KG1 (cell line): ENCODE measurements at places on chromosomes 12 and 14.

DNA sequence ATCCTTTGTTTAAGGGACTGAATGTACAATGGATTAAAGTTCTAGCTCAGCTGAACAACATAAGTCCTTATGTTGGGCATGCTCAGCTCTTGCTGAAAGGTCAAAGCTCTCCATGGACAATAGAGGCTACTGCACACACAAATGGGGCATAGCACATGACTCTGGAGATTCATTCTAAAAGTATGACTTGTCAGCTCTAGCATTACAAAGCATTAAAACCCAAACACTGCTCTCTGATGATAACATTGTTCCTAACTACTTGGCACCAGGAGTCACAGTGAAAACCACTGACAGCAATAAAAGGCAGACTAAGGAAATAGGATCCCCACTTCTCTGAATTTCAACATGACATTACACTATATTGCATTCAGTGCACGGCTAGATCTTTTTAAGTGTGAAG is 21.9 kb upstream of the FSCB start:
- no peak for DNase-seq

DNA sequence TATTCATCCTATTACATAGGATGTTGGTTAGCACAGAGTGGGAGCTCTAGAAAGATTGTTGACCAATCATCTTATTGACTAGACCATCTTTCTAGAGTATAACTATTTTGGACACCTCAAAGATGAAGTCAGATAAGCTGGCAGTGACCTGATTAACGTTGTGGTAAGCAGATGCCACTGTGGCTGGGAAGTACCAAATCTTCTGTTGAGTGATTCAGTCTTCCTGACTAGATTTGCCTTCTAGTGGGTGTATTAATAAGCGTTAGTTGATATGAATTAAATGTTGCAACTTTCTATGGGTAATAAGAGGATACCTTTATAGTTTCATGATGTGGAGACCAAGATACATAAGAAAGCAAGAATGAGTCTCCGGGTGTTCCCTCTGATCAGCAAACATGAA is 51.2 kb upstream of the HELB start:
- no peak for DNase-seq

DNA sequence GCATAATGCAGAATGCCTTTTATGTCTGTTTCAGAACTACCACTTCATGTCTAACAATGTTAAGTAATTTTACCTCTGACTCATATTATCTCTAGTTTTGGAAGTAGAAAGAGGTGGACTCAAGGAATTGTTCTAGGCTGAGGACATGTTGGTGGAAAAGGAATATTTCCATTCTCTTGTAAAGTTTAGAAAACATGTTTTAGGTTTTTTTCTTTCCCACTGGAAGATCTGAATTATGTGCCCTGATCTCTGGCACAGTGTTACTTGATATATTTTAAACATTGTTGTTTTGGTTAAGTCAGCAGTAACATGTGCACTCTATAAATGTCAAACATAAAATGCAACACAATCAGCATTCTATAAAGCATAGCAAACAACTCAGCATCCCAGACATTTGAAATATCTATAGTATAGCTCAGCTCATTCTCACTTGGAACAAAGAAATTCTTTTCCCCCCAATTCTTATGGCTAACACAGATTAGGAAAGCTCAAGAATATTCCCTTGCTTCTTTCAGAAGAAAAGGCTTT is 202.3 kb downstream of the STXBP6 start:
- DNase-seq: no peak

DNA sequence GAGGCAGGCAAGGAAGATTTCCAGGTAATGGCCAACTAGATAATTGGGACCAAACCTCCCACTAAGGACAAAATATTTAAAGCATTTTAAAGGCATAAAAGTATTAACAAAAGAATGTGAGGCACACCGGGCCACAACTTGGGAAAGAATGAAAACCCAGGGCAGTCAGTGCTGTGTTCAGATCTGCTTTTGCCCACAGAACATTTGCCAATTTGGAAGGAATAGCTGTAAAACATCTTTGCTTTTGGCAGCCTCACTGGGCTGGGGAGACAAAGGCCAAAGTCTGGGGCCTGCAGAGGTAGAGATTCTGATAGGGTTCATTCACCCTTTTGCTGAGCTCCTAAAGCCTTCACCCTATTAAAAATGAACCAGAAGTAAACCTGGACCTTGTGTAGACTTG is 82.3 kb downstream of the SYNE3 start:
- no peak for DNase-seq

GRCh38 chr12:5587711-5588121 is 155.8 kb downstream of the NTF3 start:
- no peak for DNase-seq

DNA sequence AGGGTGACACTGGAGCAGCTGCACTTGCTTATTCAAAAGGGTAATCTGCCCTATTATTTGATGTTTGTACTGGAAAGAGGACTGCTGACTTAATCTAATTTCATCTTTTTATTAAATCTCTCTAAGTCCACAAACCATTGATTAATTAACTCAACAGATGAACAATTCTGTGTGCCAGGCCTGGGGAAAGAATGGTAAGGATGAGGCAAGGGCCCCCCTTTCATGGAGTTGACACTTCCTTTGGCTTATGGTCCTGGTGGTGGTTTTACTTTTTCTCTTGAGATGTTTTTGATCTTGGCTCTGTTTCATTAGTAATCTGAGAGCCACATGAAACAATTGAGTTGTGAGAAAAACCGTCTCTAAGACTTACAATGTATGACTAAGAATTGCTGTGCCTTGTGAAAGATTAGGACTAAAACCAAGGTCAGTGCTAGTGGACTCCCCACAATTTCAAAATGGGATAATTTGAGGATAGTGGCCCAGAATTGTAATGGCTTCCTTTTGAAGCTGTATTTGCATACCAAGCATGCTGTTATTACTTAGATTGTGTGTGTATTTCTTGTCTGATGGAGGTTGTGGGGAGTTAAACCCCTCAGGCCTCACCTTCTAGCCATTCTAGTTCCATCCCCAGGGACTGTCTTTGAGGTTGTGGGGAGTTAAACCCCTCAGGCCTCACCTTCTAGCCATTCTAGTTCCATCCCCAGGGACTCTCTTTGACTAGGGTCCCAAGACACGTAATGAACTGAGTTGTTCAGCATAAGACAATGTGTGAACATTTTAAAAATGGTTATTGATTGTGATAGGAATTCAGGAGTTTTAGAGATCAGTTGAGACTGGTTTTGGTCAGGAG is 52.5 kb upstream of the EVL start:
- no peak for DNase-seq

- DNase-seq: no peak
These were observed 6.8 kb upstream of the KANSL2 start for GRCh38 chr12:48688836-48689235.

- DNase-seq: no peak
These were observed 1.3 kb upstream of the ATP5MC2 start for GRCh38 chr12:53677016-53677799.

DNA sequence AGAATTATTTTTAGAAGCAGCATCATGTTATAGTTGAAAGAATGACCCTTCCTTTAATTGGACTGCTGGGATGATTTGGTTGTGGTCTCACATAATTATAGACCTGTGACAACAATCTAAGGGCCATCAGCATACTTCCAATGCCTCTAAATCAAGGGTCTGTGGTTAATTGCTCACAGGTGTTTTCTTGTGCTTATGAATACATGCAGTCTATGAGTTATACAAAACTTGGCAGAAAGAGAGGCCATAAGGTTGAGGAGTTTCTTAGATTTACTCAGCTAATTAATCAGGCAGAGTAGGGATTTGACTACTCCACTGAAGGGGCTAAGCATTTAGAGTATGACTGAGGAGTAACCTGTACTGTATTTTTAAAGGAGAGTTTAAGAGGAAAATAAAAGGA is 37.0 kb upstream of the FRMD6 start:
- DNase-seq: no peak

GRCh38 chr12:127238107-127238506 is 1028.9 kb upstream of the TMEM132C start:
- DNase-seq: no peak

DNA sequence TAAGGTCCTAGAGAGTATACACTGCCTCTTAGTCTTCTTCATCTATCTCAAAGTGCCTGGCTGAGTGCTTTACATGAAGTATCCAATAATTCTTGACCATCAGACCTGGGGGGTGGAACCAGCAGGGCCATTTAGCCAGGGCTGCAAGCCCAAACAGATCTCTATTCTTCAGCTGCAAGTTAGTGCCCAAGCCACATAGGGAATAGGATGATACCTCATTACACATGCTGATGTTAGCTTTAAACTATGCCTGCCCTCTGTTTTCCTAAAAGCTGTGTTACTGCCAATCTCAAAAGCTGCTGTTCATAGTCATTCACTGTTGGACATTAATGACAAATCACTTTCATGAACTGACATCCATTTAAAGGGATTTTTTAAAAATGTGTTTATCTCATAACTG is 16.7 kb upstream of the IFNG start:
- DNase-seq: no peak

GRCh38 chr12:80513211-80513610 is 69.2 kb downstream of the PTPRQ start:
- no peak for DNase-seq

DNA sequence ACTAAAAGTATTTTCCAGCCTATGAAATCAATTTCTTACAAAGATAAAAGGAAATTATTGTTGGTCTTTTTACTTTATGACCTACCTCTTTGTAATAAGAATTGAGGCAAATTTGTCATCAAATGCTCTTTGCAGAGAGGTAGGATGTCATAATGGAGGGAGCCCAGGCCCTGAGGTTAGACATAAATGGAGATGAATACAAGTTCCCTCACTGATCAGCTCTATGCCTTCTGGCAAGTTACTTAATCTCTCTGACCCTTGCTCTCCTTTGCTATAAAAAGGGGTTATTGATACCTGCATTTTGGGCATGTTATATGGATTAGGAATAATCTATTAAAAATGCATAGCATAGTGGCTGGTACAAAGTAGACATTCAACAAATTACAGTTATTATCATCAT is 146.9 kb upstream of the KRR1 start:
- no peak for DNase-seq

- no peak for DNase-seq
These were observed 325.2 kb upstream of the RGS6 start for GRCh38 chr14:71607056-71607455.

GRCh38 chr12:68831751-68832503 is 23.9 kb downstream of the MDM2 start:
- no peak for DNase-seq

GRCh38 chr12:119308708-119309456 is 25.6 kb upstream of the CCDC60 start:
- DNase-seq: no peak

GRCh38 chr12:130847112-130847511 is 8.1 kb upstream of the STX2 start:
- no peak for DNase-seq

GRCh38 chr12:93352321-93352720 is 25.4 kb upstream of the NUDT4 start:
- DNase-seq: no peak

- DNase-seq: no peak
These were observed 120.1 kb downstream of the BMP4 start for GRCh38 chr14:53836551-53836950.

DNA sequence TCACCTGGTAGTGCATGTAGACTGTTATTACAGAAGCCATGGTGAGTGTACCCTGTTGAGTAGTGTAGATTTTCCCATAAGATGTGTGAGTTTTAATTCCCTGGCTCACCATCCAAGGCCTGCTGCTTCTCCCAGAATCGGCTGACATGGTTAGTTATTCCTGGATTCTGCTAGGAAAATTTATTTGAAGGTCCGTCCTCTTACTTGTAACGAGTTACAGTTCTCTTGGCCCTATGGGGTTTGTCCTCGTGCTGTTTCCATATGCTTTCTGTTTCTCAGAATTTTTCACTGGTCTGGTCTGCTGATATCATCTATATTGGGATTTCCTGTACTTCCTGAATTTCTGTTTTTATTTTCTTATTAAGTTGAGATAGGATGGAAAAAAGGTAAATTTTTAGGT is 423.3 kb upstream of the RGS6 start:
- no peak for DNase-seq

- DNase-seq: no peak
These were observed 49.6 kb downstream of the SRGAP1 start for GRCh38 chr12:63894132-63894531.

DNA sequence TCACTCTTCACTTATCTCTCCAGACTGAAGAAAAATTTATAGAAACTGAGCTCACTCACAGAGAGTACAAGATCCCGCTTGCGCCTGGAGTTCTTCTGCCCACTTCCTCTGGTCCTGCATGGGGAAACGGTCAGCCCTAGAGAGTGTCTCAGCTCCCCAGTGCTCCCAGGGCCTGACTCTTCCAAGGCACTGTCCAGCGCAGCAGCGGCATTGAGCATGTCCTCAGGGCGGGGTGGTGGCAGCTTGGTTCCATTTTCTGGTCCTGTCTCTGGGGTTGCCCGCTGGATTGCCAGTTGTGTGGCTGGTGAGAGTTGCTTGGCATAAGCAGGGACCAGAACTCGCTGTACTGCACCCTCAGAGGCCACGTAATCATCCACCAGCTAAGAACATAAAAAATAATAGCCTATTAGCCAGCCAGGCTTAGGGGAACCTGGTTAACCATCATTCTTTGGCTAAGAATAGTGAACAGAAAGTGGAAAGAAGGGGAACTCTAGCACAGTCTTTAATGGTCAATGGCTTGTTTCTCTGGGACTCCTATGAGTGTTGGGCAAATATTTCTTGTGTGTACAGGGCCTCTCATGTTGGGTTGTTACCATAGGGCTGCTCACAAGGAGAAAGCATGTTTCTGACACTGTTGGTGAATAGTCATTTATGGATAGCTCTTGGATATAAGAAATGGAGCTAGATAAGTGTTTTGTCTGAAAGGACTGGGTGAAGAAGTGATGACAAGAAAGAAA is 13.7 kb upstream of the AJUBA start:
- no peak for DNase-seq

GRCh38 chr14:69093631-69094421 is 59.1 kb downstream of the DCAF5 start:
- no peak for DNase-seq

- no peak for DNase-seq
These were observed 73.7 kb upstream of the SFSWAP start for GRCh38 chr12:131636940-131637750.

DNA sequence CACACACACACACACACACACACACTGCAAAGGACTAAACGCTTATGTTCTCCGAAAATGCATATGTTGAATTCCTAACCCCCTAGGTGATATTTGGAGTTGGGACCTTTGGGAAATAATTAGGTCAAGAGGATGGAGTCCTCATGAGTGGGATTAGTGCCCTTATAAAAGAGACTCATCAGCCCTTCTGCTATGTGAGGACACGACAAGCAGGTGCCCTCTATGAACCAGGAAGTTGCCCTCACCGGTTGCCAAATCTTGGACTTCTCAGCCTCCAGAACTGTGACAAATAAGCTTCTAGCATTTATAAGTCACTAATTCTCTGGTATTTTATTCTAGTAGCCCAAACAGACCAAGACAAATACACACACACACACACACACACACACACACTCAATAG is 20.7 kb upstream of the TCP11L2 start:
- DNase-seq: no peak

DNA sequence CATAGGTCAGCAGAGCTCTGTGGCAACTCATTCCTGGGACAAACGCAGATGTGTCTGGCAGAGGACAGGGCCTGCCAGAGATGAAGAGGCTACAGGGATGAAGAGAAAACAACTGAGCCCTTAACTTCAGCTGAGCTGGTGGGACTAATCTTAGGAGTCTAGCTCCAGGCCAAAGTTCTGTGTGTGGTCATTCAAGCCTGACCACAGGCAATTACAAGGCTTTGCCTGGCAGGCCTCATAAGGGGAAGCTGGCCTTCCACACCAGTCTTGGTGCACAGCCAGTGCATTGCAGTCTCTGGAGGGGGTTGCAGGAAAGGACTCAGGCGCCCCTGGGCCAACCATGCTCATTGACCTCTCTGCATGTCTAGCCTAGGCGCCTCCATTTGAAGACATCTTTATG is 127.6 kb upstream of the DAAM1 start:
- DNase-seq: no peak

GRCh38 chr12:122182887-122183587 is at the start of gene LRRC43:
Gene LRRC43, plus strand, starts transcription at chr12:122183123. Its CDS starts 22 bp downstream, at chr12:122183145.
- no peak for DNase-seq
